ENCODE measurements at places on chromosomes 16 and 17.
A peak's percentile ranks its signal among the peaks of the same experiment; 100 is the strongest.

- no peak for DNase-seq
Observed at GRCh38 chr16:17320009-17320408, 150.8 kb downstream of the XYLT1 start.

DNA sequence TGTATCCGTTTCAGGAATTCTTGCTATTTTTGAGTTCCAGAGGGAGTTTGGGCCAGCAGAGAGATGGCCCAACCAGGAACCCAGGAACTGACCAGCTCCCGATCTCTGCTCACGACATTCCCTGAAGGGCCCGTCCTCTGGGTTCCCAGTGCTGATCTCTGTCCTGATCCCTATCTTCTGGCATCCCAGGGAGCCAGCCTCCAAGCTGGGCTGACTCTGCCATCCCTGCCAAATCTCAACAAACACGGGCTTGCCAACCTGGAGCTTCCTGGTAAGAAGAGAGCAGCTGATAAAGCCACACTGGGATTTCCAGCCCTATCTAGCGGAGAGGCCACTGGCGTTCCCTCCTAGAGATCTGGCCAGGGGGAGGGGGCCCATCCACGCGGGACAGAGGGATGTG is 16.2 kb downstream of the GPRC5B start:
- DNase-seq = no peak

DNA sequence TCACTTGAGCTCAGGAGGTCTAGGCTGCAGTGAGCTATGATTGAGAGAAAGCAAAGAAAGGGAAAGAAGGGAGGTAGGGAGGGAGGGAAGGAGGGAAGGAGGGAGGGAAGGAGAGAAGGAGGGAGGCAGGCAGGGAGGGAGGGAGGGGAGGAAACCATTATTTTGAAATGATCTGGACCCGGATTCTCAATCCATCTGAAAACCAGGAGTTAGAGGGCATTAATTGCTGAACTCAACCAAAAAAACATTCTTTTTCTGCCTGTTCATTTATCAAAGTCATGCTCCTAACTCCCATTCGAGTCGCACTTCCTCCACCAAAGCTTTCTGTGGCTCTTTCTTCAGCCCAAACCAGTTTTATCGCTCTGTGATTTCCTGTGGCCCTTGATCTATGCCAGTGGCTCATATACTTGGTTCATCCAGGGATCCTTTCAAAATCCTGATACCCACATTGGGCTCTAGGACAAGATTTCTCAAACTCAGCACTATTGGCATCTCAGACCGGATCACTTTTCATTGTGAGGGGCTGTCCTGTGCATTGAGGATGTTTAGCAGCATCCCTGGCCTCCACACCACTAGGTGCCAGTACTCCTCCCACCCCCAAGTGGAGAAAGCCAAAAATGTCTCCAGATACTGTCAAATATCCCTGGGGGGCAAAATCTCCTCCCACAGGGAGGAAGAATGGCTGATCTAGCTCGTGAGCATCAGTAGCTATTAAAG is 38.2 kb downstream of the CMTM4 start:
- DNase-seq = no peak

GRCh38 chr17:40679523-40679907 is 14.5 kb upstream of the KRT222 start:
- DNase-seq = no peak

DNA sequence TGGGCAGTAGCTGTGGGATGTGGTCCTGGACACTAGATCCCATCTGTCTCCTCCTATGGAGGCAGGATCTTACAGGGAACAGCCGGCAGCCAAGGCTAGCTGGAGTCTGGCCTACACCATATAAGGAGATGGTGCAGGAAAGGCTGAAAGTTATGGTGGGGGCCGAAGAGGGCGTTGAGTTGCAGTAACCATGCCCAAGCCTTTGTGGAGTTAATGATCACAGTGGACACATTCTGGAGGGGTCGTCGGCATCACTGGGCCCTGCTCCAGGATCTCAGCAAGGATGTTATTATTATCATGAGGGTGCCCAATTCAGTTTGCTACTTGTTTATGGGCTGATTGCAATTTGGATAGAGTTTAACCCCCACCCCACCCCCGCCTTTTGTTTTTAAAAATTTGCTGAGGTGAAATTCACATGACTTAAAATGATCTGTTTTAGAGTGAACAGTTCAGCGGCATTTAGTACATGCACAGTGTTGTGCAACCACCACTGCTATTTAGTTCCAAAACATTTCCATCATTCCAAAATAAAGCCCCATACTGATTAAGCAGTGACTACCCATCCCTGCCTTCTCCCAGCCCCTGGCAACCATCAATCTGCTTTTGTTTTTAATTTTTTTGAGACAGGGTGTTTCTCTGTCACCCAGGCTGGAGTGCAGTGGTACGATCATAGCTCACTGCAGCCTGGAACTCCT is 184.3 kb upstream of the CACNG3 start:
- no peak for DNase-seq

- DNase-seq = no peak
Observed at GRCh38 chr16:14490235-14490634, 139.8 kb downstream of the PARN start.

DNA sequence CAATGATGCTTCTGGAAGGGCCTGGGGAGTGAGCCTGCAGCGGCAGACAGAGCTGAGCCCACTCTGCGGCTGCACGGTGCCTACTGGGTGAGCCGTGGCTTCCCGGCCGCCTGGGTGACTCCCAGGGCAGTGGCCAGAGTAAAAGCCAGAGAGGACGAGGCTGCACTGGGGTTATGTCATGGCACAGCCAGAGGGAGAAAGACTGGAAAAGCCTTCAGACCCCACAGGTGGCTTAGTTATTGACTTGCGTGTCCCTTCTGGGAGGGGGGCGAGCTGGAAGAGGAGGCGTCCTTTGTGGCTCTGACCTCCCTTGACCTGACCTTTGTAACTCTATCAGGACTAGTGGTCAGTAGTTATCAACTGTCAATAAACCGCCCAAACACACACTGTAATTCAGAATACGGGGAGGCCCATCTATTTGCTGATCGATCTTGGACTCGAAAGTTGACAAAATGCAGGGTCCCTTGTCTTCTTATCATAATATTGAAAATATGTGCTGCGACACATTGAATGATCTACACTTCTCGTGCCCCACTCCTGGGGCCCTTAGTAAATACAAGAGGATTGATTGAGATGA is 385.9 kb upstream of the ZFHX3 start:
- no peak for DNase-seq

- no peak for DNase-seq
Observed at GRCh38 chr17:45132320-45132571, at the start of gene PLCD3. Gene PLCD3 (minus strand): TSS chr17:45132515. CDS start chr17:45132410, 105 bp downstream.

GRCh38 chr17:16131593-16131992 is 83.7 kb downstream of the NCOR1 start:
- DNase-seq = no peak

- no peak for DNase-seq
Observed at GRCh38 chr16:89318430-89318758, 100.9 kb downstream of the ZNF778 start.

DNA sequence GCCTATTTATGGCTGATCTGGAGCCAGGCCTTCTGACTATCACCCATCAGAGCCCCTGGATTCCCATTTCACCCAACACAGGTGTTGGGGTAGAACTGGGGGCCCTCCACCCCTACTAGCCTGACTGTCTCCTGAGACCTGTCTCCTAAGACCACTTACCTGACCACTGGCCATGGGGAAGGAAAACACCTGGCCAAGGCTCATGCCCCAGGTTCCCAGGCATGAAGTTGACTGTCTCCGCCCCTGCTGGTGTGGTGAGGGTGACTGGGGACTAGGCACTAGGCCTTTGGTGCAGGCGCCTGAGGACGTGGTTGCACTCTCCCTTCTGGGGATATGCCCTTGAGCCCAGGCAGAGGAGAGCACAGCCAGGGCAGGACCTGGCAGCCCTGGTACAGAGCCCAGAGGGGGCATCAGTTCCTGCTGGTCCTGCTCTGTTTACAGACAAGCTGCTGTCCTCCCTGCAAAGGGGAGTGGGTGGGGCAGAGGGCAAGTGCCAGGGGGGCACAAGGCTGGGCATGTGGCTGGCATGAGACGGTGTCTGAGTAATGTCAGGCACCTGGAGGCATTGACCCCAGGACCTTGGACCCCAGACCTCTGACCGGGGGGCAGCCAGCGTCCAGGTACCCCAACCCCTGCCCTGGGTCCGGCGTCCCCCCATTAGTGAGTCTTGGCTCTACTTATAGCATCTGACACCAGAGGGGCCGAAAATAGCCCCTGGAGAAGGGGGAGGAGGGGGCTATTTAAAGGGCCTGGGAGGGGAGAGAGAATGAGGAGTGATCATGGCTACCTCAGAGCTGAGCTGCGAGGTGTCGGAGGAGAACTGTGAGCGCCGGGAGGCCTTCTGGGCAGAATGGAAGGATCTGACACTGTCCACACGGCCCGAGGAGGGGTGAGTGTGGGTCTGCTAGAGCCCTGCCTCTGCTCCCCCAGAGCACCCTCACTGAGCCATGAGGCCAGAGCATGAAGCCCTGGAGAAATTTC is at the start of gene TCAP:
TSS of gene TCAP (plus strand) at position 769 of the 981 bp plus-strand sequence. CDS start at position 780, 11 bp downstream.
- DNase-seq = no peak

DNA sequence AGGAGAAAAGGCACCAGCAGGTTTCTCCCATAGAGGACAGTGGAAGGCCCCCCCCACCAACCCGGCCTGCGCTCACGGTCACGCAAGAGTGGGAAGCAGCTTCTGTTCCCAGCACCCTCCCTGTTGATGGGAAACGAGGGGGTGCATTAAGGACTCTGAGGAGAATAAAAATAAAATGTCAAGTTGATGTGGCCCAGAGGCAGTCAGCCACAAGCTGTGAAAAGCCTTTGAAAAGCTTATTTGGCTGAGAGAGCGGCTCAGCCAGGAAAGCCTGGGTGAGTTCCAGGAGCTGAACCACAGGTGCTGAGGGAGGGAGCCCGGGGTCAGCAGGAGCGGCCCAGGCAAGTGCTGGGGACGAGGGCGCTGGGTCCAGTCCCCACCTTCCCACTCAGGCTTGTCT is 26.9 kb upstream of the SPATA32 start:
- no peak for DNase-seq

GRCh38 chr17:55727920-55728319 is 5.3 kb upstream of the TMEM100 start:
- DNase-seq = no peak

GRCh38 chr16:53530046-53530445 is 27.0 kb upstream of the AKTIP start:
- DNase-seq = no peak

GRCh38 chr17:44334315-44334714 is 9.7 kb upstream of the SLC25A39 start:
- DNase-seq = no peak

DNA sequence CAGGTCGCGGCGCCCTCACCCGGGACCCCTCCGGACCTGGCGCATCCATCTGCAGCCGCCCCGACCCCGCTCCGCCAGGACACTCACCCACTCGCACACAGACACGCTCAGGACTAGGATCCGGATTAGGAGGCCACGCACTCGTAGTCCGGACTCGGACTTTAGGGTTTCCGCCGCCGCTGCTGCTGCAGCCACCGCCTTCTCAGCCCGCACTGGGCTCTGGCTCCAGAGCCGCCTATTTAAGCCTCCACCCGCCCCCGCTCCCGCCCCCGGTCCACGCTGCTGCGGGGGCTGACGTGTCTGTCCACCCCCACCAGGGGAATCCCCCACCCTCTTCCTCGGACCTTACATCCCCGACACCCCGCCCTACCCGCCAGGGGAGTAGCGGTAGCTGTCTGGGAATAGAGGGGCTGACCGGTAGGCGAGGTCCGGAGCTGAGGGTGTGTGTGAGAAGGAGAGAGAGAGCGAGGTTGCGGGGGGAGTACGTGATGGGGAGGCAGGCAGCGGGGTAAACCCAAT is at the start of gene RRAD:
TSS of gene RRAD (minus strand) at position 214 of the 519 bp plus-strand sequence. CDS start 356 bp downstream, outside the sequence.
- DNase-seq = no peak

GRCh38 chr17:65473985-65474384 is 87.5 kb downstream of the AXIN2 start:
- DNase-seq = no peak

DNA sequence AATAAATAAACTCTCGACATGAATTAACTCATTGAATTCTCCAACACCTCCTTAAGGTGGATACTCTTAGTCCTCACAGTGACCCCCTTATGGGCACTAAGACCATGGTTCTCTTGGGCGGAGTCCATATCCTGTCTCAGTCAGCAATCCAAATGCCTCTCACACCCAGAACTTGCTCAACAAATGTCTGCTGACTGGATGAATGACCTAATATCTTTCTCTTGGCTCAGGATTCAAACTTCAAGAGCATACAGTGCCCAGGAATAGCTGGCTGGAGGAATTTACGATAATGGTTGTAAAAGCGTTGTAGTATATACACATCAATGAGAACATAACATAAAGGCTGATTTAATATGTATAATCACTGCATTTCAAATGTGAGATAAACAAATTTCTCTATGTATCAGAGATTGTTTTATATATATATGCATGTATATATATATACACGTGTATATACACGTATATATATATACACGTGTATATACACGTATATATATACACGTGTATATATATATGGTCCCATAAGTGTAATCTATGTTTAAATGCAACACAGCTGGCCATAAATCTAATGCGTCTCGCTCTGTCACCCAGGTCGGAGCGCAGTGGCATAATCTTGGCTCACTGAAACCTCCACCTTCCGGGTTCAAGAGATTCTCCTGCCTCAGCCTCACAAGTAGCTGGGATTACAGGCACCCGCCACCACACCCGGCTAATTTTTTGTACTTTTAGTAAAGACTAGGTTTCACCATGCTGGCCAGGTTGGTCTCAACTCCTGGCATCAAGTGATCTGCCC is 6.5 kb upstream of the UBB start:
- no peak for DNase-seq

DNA sequence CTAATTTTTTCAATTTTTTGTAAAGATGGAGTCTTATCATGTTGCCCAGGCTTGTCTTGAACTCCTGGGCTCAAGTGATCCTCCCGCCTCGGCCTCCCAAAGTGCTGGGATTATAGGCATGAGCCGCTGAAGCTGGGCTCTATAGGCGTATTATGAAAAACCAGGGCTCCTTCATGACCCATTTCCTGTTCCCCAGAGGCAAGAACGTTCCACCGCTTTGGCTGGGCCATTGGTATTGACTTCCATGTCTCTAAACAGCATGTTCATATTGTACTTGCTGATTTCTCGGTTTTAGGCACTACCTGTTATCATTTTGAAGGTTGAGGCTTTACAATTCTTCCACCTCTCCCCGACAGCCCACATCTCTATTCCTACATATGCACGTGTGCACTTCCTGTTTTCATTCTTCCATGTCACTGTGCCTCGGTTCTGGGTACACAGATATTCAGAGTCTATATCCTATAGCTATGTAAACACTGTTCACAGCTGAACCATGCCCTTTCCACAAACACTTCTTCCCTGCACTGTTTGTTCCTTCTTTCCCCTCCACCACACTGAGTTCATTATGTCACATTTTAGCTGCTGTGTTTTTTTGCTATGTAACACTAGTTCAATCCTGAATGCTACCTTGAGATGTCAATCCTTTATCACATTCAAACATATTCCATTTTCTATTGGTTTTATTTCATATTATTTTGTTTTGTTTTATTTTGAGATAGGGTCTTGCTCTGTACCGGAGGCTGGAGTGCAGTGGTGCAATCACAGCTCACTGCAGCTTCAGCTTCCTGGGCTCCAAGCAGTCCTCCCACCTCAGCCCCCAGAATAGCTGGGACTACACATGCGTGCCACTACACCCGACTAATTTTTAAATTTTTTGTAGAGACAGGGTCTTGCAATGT is 16.8 kb upstream of the MAPK3 start:
- no peak for DNase-seq

GRCh38 chr16:27511657-27512448 is 37.9 kb downstream of the GTF3C1 start:
- no peak for DNase-seq

- peak; percentile 82 for DNase-seq
Observed at GRCh38 chr17:7552621-7553051, 3.8 kb downstream of the TNFSF12 start.
